ENCODE measurements at places on chromosomes 1 and 21. TPM values are rescaled to one million over a fixed set of nuclear protein-coding genes. Genes with fewer than 3 reads are reported as not detected.

The CROCC gene
- total RNA-seq = 22.9 TPM

The KCNH1 gene
- 2.9 TPM for total RNA-seq

The UTP11 gene
- total RNA-seq = 53.7 TPM

The UAP1 gene
- 67.0 TPM for total RNA-seq

The EPHA2 gene
- total RNA-seq = 197 TPM

The NBPF10 gene
- 0.47 TPM for total RNA-seq

The VANGL2 gene
- 1.1 TPM for total RNA-seq

The FRRS1 gene
- total RNA-seq = 1.2 TPM

The URB2 gene
- 7.8 TPM for total RNA-seq

The THEM5 gene
- not detected for total RNA-seq

The KIAA0040 gene
- total RNA-seq = 18.6 TPM

The TMPRSS2 gene
- total RNA-seq = 0.10 TPM

The ADGRB2 gene
- total RNA-seq = 1.6 TPM

The BNIPL gene
- not detected for total RNA-seq

The AJAP1 gene
- 1.5 TPM for total RNA-seq

The PBX1 gene
- 8.7 TPM for total RNA-seq

The ABL2 gene
- 101 TPM for total RNA-seq

The SLC16A4 gene
- total RNA-seq = 1.2 TPM

The SPRR2B gene
- not detected for total RNA-seq

The CYP4Z1 gene
- total RNA-seq = not detected

The CCDC185 gene
- not detected for total RNA-seq

The KANK4 gene
- total RNA-seq = not detected

The CD34 gene
- total RNA-seq = 307 TPM

The NOS1AP gene
- total RNA-seq = 2.0 TPM

The GNAT2 gene
- total RNA-seq = not detected

The C1orf216 gene
- total RNA-seq = 21.1 TPM

The C2CD2 gene
- 26.6 TPM for total RNA-seq

The MAP1LC3C gene
- not detected for total RNA-seq

The CPT2 gene
- total RNA-seq = 14.8 TPM

The RNU1-3 gene
- total RNA-seq = under 0.01 TPM

The ITGB2 gene
- not detected for total RNA-seq

The IL10RB gene
- total RNA-seq = 48.8 TPM
